Mesendoderm (in vitro differentiated cells): ENCODE measurements at places on chromosomes 7 and 10.

- DNase-seq, result no peak
These were observed 185.5 kb upstream of the SH2B2 start for GRCh38 chr7:102101111-102101551.

DNA sequence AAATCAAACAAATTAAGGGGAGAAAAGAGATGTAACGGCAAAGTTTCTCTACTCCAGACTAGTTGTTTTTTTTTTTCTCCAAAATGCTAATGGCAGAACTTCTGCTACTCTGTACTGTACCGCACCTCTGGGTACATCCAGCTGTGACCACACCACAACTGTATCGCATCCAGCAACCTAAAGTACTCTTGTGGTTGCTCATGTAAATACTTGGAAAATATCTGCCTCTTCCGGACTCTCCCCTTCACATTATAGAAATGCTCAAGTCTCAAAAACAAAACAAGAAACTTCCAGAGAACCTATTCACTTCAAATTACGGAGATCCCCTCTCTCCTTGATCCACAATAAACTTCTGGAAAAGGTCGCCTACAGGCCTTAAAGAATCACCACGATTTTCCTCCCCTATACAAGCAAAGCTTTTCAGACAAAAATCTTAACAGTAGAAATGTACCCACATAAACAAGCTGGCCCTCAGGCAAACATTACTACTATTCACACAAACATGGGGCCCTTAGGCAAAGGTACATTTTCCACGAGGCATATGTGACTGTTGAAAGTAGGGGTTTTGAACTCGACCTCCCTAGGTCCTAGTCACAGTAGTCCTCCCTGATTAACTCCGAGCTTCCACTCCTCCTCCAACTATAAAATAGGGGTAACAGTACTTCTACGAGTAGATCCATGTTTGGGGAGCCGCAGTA lies 222.9 kb upstream of the MKLN1 start:
- DNase-seq, result no peak

GRCh38 chr10:32976338-32976737 lies 18.3 kb upstream of the ITGB1 start:
- DNase-seq, result no peak

DNA sequence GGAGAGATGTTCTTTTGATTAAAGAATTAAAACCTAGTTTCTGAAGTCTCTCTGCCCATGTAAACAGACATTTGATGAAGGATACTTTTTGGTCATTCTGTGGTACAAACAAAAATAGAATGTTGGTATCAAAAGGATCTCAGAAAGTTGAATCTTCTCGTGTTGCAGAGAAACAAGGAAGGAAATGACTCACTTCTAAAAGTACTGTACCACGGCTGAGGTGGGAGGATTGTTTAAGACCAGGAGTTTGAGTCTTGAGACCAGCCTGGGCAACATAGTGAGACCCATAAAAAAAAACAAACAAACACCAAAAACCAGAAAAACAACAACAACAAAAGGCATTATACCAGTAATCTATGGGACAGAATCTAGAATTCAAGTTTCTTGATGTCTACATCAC lies 69.7 kb downstream of the PRSS58 start:
- DNase-seq, result no peak

GRCh38 chr7:30894866-30895605 lies 16.6 kb upstream of the AQP1 start:
- DNase-seq, result no peak

GRCh38 chr7:116526897-116527296 lies 2.1 kb downstream of the CAV1 start:
- no peak for DNase-seq

DNA sequence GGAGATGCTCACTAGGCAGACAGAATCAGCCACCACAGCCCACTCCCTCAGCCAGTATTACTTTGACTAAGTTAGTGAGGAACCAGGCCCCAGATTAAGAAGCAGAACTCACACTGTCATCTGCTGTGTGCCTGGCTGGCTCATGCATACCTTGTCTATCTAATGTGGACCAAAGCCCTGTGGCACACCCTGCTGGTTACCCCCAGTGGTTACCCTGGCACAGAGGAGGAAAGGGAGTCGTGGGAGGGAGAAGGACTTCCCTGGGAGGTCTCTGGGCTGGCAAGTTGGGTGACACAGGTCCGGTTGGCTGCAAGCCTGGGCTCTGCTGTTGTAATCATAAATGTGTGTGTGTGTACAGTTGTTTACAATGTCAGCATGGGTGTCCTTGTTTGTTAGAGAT lies 7.5 kb upstream of the SH2D4B start:
- DNase-seq, result peak; percentile 44

DNA sequence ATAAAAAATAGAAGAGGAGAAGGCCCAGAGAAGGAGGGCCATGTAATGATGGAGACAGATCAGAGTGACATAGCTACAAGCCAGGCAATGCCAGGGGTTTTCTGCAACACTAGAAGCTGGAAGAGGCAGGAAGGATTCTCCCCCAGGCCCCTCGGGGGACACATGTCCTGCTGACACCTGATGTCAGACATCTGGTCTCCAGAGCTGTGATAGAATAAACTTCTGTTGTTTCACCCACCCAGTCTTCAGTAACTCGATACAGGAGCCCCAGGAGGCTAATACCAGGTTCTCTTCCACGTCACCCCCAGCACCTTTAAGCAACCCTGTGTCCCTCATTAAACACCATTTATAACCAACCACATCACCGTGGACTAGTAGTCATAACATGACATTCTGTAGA lies 94.9 kb downstream of the TMEM130 start:
- no peak for DNase-seq

DNA sequence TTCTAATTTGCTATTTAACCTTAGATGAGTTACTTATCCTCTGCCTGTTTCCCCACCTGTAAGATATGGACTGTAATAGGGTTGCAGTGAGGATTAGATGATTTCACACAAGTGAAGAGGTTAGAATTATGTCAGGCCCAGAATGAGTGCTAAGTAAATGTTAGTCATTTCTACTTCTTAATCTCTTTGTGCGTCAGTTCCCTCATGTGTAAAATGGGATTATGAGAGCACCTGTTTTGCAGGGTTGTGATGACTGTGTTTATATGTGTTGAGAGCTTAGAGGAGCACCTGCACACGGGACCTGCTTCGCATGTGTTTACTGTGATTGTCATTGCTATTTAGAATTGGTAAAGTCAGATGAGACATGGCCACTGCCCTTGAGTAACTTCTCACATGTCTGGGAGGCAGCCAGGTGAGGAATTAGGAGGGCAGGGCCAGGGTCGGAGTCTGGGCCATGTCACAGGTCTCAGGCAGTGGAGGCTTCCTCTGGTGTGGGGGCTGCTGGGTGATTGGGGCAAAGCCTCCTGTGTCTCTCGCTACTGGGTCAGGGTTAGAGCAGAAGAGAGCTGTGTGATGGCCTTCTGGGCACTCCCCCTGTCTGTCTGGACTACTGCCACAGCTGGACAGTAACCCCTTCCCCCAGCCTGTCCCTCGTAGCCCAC lies 106.7 kb downstream of the WDFY4 start:
- DNase-seq, result no peak

DNA sequence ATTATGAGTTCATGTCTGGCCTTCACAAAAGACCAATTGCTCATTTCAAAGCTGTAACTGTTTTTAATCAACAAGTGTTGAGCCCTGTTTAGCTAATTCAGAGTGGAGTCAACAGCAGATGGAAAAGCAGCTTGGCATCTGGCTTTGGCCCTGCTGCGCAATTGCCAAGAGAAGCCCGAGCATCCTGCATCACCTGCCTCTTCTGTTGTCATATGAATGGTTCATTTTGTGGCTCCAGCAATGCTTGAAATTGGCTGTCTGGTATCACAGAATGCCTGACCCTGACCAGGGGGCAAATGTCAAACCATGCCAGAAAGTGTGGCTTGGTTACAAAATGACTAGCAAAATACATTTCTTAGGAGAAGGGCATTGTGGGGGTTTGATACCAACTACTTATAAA lies 296.5 kb upstream of the PHF14 start:
- no peak for DNase-seq

DNA sequence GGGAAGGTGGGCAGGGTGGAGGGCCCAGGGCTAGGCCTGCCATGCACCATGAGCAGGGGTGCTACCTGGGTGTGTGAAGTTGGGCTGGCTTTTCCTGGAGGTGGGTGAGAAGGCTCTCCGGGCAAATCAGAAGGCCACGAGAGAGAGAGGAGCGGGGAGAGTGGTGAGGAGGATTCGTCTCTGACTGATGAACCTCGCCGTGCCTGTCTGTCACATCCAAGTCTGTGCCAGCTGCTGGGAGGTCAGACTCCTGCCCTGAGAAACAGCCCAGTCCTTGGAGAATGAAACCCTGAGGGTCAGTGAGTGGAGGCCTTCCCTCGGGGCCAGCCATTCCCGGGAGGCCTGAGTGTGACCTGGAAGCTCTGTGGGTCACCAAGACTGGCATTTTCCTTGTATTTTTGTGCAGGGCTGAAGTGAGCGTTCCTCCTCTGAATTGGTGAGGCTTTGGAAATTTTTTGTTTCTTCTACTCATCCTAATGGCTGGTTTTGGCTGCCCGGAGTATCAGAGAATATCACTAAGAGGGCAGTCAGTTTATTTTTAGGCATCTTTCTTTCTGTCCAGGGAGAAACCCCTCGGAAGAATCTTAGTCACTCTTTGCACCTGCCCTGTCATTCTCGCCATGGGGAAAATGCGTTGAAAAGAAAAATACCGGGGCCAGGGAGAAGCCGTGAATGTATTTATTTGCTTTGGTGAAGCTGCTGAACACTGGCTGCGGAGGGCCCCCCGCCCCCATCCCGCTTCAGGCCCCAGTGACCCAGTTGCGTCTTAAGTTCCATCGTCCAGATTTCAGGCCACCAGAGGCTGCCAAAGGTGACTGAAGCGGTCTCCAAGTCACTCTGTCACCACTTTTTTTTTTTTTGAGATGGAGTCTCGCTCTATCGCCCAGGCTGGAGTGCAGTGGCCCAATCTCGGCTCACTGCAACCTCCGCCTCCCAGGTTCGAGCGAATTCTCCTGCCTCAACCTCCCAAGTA lies 6.5 kb upstream of the AP5Z1 start:
- no peak for DNase-seq

DNA sequence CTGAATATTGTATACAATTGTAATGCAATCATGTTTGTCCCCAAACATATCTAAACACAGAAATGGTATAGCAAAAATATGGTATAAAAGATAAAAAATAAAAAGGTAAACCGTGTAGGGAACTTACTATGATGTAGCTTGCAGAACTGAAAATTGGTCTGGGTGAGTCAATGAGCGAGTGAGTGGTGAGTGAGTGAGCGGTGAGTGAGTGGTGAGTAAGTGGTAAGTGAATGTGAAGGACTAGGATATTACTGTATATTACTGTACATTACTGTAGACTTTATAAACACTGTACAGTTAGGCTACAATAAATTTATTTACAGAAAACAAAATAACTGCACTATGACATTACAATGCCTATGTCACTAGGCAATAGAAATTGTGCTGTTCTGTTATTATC lies 1163.2 kb upstream of the SORCS1 start:
- no peak for DNase-seq

GRCh38 chr10:44898665-44899064 lies 12.5 kb upstream of the TMEM72 start:
- no peak for DNase-seq

DNA sequence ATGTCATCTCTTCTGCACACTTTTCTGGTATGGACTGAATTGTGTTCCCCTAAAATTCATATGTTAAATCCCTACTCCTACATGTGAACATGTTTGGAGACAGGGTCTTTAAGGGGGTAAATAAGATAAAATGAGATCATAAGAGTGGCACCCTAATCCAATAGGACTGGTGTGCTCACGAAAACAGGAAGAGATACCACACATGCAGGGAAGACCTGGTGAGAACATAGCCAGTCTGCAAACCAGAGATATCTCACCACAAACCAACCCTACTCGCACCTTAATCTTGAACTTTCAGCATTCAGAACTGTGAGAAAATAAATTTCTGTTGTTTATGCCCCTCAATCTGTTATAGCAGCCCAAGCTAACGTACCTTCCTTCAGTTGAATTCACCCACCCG lies 51.8 kb downstream of the VWDE start:
- DNase-seq, result no peak

- no peak for DNase-seq
These were observed 324.4 kb downstream of the KCNMA1 start for GRCh38 chr10:77313066-77313750.

GRCh38 chr10:29455095-29455494 lies 166.2 kb downstream of the LYZL1 start:
- DNase-seq, result no peak

- DNase-seq, result no peak
These were observed 133.1 kb downstream of the RAPGEF5 start for GRCh38 chr7:22223807-22224206.

DNA sequence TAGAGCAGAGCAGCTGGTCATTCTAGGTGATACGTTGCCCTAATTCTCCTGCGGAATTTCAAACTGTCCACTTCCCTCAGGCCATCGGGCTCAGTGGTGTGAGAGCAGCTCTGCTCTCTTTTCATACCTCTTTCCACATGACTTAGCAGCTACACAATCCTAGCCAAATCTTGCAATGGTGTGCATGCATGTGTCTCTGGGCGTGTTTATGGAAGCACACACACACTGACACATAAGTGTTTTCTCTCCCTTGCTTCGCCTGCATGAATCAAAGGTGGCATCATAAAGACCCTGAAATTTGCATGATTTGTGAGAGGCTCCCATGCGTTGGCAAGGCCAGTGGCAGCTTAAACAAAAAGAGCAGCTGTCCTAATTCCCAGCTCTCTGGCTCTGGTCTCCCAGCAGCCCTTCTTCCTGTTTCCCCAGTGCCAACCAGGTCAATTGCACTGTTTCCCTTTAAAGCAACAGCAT lies 1189.5 kb downstream of the GATA3 start:
- DNase-seq, result no peak

DNA sequence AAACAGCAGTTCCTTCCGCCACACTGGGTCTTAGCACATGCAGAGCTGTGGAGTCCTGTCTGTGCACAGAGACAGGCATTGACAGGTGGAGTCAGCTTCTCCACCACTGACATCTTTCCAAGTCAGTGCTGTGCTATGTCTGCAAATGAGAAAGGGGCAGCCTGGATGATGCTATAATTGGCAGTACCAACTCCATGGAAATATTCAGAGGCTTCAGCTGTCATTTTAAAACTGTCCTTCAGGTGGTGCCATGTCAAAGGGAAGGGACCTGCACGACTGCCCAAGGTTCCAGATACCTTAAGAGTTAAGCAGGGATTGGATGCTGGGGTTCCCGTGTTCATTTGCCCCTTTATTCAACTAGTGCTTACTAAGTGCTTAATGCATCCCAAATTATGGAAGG lies 258.0 kb upstream of the PRKCQ start:
- DNase-seq, result peak; percentile 35

DNA sequence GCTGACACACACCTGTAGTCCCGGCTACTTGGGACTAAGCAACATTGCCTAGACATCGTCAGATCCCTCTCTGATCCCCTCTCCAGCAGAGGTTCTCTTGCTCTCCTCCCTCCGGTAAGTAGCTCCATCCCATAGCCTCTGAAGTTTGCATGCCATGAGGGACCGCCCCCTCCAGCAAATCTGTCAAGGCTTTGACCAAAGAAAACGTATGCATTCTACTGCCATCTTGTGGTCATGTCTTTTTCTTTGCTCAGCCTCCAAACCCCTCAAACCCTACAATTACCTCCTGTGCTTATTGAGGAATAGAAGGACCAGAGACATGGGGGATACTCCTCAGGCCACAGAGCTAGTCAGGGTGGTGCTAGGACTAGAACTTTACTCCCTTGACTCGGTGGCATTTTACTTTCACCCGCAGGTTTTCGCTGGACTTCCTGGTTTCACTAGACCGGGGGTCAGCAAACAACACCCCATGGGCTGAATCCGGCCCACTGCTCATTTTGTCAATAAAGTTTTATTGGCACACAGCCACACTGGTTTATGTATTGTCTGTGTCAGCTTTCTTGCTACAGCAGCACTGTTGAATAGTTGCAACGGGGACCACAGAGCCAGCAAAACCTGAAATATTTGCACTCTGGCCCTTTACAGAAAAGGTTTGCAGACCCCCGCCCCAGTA lies 202.6 kb upstream of the FOXK1 start:
- DNase-seq, result peak; percentile 93
